ENCODE measurements at places on chromosomes 4 and X. TPM values are rescaled to one million over a fixed set of nuclear protein-coding genes. Genes with fewer than 3 reads are reported as not detected.
A peak's percentile ranks its signal among the peaks of the same experiment; 100 is the strongest.

GRCh38 chrX:154458116-154458953 lies at the start of gene PLXNA3:
PLXNA3 (plus strand) TSS chrX:154458281; CDS start chrX:154460184, 1,903 bp downstream.
- DNase-seq: peak; percentile 76

DNA sequence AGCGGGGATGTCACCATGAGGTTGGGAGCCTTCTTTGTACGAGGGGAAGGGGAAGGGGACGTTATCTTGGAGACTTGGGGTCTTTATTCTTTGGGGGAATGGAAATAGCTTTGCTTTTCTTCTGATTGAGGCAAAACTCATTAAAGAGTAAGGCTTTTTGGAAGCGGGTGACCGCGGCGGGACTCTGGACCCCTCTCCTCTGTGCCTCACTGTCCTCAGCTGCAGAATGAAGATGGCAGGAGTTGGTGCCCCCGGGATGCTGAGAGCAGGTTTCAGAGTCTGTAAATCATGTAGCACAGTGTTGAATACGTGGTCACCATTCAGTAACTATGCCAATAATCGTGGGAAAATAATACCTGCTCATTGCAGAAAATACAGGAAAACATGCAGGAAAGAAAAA lies 32.1 kb downstream of the HTT-AS start:
- no peak for DNase-seq

DNA sequence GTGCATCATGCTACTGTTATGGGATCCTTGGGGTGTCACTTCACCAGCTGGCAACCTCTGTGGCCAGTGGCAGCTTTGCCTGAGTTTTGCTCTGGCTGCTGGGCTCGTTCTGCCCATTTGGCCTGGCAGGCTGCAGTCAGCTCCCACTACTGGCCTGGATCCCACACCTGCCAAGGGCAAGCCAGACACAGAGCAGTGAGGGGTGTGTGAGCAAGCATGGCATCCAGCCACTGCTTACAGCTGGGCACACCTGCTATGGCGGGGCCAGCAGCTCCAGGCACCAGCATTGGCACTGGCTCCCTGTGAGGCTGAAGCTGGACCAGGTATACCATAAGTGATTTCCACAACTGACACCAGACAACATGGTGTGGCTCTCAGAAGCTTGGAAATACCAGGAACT lies 183.4 kb downstream of the NPFFR2 start:
- DNase-seq: no peak

GRCh38 chr4:94408549-94409374 lies 43.0 kb upstream of the PDLIM5 start:
- DNase-seq: no peak

GRCh38 chrX:155231163-155231562 lies 14.9 kb downstream of the VBP1 start:
- DNase-seq: no peak

DNA sequence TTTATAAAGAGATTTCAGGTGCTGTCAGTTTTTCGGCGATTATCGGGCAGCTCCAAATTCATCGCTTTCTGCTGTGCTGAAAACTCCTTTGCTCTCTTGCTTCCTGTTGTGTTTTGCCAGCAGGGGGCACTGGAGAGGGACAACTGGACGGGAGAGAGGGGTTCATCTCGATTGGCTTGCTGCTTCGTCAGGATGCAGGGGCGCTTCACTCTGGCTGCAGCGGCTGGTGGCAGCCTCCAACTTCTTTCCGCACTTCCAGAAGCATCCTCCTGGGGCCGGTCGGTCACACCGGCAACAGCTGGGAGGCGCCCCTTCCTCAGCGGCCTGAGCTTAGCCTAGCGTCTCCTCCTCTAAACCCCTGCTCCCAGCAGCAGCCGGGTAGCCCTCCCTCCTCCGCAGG lies 29.5 kb downstream of the MSL3 start:
- peak; percentile 40 for DNase-seq

DNA sequence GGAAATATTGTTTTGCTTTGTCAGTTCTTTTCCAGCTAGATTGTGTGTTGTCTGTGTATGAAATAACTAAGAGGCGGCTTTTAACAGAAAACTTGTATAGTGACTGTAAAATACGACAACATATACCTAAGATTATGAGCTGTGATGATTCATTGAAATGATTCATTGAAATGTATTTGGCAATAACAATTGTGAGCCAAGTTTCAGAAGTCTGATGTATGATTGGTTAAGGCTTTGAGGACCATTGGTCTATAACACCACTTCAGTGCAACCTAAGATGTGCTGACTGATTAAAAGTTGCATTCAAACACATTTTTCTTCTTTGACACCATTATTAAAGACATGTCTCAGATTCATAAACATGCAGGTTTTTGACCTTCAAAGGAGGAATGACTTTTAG lies 76.6 kb downstream of the PTPN13 start:
- DNase-seq: no peak

Gene PARM1
- total RNA-seq: 19.3 TPM
